ENCODE measurements at places on chromosomes 11 and 22.

DNA sequence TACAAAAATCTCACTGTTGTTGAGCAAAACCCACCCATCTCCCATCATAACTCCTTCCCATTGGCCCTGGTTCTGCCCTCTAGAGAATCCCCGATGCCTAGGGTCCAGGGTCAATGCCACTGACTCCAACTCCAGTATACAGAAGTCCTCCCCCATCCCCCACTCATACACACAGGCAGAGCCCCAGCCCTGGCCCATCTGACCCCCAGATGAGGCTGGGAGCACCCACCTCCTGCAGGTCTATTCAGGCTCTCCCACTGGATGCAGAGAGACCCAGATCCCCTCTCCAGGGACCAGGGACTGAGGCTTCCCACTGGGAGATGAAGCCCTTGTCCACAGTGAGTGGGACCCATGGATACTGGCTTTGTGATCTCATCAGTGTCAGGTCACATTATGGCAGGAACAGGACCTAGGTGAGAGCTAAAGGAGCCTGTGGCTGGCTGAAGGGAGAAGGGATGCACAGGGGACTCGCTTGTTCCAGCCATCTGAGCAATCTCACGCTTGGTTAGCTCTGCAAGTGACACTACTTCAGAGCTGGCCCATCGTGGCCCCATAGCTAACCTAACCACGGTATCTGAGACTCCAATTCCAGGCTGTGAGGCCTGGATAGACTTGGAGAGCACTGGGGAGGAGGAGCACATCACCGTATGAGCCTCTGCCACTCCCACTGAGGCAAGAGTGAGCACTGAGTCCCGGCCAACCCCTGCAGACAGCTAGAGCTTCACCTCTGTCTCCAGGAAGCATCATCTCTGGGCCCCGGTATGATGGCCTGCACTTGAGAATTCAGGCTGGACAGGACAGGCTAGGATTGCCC is 35.7 kb downstream of the TRIM29 start:
- DNase-seq = no peak

- DNase-seq = peak; percentile 40
Observed at GRCh38 chr11:61657566-61658290, 22.5 kb upstream of the DAGLA start.

GRCh38 chr22:39501644-39502108 is 414 bp upstream of the MIEF1 start:
- DNase-seq = no peak

DNA sequence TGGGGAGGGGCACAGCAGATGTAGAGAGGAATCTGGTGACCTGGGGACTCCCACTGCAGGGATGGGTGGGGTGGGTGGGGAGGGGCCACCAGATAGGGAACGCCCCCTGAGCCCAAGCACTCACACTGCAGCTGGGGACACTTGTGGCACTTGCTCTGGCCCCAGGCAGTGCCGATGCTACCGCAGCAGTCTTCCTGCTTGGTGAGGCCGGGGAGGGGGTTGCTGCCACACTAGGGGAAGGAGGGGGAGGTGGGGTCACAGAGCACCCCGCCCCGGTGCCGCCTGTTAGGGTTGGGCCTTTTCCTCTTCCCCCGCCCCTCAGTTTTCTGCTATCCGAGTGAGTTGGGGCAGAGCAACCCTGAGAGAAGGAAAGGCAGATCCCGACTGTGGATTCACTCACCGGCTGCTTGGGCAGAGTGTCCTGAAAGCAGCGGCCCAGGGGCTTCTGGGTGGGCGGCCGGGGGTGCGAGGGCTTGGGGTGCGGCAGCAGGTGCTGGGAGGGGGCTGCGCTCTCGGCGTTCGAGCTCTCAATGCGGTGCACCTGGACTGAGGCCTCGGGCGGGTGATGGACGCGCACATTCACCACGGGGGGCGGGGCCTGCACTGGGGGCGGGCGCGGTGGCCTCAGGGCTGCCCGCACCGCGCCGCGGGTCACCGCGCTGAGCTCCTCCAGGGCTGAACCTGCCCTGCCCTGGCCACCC is 4.7 kb downstream of the LTBP3 start:
- DNase-seq = no peak
